ENCODE measurements at places on chromosomes 5 and 9.

DNA sequence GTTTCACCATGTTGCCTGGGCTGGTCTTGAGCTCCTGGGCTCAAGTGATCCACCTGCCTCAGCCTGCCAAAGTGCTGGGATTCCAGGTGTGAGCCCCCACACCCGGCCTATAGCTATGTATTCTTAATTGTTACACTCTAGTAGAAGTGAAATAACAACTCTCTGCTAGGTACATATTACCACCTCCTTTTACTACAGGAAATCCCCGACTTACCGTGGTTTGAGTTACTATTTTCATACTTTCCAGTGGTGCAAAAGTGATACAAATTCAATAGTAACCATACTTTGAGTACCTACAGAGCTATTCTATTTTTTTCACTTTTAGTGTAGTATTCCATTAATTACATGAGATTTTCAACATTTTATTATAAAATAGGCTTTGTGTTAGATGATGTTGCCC lies 719 bp downstream of the ARL14EPL start:
- no peak for DNase-seq

- no peak for DNase-seq
Measured at GRCh38 chr5:190366-191035, 794 bp upstream of the LRRC14B start.

DNA sequence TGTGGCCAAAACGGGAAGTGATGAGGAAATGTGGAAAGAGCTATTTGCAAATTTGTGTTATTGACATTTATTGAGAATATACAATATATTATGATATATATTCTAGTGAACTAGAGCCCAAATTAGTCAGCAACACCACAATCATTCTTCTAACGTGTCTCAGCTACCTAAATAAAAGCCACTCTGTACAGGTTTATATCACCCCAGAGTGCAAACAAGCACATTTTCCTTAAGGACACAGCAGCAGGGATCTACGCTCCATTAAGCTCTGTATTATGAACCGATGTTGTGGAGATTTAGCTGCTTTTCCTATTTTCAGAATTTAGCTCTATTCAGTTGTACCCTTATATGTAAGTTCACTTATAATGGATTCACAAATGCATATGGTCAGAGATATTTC lies 77.9 kb downstream of the CDH18 start:
- peak; percentile 22 for DNase-seq

GRCh38 chr5:58582019-58582802 lies 664 bp upstream of the RAB3C start:
- DNase-seq: peak; percentile 16

- DNase-seq: no peak
Measured at GRCh38 chr5:82655078-82655477, 376.9 kb upstream of the RPS23 start.

- no peak for DNase-seq
Measured at GRCh38 chr9:13239208-13239607, 40.3 kb downstream of the MPDZ start.

DNA sequence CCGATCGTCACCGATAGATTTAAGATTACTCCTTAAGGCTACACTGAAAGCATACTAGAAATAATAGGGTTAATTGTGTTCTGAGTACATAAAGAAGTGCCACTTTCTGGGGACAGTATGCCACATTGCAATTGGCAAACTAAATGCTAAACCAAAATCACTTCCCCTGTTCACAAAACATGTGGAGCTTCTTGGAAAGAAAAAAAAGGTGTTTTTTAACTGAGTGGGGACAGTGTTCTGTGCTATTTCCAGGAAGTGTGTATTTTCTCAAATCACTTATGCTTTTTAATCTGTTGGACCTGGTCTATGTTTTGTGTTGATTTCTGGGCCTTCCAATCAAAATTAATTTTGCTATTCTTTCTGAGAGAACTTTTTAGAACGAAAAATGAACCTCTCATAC lies 149.3 kb upstream of the MPDZ start:
- no peak for DNase-seq

DNA sequence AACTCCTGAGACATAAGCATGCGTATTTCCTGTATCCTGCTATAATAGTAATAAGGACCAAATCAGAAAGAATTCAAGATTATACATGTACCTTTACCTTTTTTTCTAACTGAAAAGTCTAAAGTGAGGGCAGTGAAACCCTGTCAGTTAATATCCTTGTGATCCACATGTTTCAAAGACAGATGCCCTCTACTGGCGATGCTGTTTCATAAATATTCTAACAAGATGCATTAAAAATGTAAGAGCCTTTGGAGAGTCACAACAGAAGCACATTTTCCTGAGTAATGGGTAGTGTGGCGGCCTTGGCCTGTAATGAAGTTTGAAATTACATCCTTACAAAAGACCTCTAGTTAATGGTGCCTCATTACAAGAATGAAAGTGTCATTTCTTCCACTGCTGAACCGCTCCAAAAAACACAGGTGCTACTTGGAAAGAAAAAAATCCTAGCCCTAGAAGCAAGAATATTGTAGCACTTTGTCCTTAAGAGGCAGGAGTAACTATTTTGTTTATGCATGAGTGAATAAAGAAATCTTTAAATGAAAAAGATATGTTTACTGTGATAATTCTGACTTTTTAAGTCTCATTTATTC lies 232.6 kb downstream of the EPB41L4A start:
- DNase-seq: peak; percentile 42

GRCh38 chr5:103800741-103801495 lies 238.3 kb upstream of the NUDT12 start:
- DNase-seq: no peak

- no peak for DNase-seq
Measured at GRCh38 chr9:86079865-86080469, 19.4 kb downstream of the GOLM1 start.

- DNase-seq: no peak
Measured at GRCh38 chr9:76866689-76867088, 39.2 kb downstream of the PRUNE2 start.

DNA sequence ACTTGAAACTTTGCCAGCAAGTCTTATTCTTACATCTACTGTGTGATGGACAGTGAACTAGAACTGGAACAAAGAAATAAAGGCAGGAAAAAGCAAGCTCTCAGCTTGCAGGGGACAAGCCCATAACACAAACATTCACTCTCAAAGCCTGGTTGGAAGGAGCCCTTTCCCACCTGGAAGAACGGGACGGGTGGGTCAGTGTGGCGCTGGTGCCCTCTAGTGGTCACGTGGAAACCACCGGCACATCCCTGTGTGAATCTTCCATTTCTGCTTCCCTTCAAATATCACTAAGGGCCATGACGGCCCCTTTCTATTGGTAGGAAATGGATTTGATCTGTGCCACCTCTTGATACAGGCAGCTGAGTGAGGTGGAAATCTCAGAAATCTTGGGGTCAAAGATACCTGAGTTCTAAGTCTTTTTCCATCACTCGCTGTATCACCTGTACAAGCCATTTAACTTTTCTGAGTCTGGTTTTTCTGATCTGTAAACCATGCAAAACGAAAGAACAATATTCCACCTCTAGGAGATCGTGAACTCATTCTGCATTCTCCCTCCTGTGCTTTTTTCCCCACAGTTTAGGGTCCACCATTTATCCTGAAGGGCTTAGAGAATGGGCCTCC lies 211.6 kb downstream of the MSX2 start:
- peak; percentile 17 for DNase-seq

GRCh38 chr5:133144245-133144981 lies 92.6 kb downstream of the HSPA4 start:
- no peak for DNase-seq

- no peak for DNase-seq
Measured at GRCh38 chr5:139273322-139273571, 20.3 kb upstream of the MATR3 start.

- no peak for DNase-seq
Measured at GRCh38 chr9:112059145-112059965, 115.7 kb downstream of the SUSD1 start.

- no peak for DNase-seq
Measured at GRCh38 chr5:178417391-178417811, 172.8 kb downstream of the COL23A1 start.

DNA sequence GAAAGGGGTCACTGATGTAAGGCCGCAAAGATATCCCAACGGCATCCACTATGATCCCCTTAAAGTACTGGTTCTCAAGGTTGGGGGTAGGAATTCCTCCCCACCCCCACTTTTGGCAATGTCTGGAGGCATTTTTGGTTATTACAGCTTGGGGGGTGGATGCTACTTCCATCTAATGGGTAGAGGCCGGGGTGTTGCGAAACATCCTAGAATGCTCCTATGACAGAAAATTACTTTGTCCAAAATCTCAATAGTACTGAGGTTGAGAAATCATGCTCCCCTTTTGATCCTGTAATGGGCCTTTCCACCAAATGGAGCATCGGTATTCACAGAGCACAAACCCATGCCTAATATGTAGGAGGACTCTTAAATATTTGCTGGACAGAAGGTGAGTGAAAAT lies 20.8 kb upstream of the TCERG1 start:
- no peak for DNase-seq

DNA sequence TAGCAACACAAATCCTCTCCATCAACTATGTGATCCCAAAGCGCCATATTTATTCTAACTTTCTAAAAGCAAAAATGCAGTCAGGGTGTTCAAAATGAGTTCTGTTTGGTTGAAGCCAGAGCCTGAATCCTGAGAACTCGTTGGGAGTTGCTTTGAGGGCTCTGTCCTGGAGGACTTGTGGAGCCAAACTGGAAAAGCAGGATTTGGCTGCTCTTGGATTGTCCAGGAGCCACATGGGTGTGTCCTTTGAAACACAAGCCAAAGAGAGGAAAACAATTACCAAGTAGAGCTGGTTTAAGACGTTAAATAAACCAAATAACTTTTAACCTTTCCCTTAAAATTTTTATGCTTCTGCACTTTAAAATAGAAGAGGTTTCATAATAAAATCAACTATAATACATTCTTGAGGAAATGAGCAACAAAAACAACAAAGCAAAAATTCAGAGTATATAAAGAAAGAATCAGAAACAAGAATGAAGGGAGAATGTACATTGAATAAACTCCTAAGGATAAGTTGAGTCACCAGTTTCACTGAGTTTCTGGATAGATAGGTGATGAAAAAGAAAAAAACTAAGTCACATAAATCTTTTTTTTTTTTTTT lies 13.5 kb downstream of the C5orf46 start:
- DNase-seq: no peak

- DNase-seq: no peak
Measured at GRCh38 chr5:176540476-176540899, 3.3 kb upstream of the RNF44 start.

GRCh38 chr9:4180907-4181605 lies 118.8 kb downstream of the GLIS3 start:
- no peak for DNase-seq

DNA sequence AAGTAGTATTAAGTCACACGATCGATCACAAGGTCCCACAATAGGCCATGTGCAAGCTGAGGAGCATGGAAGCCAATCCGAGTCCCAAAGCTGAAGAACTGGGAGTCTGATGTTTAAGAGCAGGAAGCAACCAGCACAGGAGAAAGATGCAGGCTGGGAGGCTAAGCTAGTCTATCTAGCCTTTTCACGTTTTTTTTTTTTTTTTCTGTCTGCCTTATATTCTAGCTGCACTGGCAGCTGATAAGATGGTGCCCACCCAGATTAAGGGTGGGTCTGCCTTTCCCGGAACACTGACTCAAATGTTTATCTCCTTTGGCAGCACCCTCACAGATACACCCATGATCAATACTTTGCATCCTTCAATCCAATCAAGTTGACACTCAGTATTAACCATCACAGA lies 6.5 kb downstream of the PPIP5K2 start:
- no peak for DNase-seq

GRCh38 chr9:128846680-128847030 lies 17.1 kb upstream of the SPOUT1 start:
- no peak for DNase-seq

- DNase-seq: no peak
Measured at GRCh38 chr5:157978061-157978460, 119.1 kb upstream of the CLINT1 start.

- no peak for DNase-seq
Measured at GRCh38 chr5:88666761-88667495, 216.1 kb downstream of the MEF2C start.

GRCh38 chr9:3343671-3344070 lies 182.1 kb downstream of the RFX3 start:
- no peak for DNase-seq

DNA sequence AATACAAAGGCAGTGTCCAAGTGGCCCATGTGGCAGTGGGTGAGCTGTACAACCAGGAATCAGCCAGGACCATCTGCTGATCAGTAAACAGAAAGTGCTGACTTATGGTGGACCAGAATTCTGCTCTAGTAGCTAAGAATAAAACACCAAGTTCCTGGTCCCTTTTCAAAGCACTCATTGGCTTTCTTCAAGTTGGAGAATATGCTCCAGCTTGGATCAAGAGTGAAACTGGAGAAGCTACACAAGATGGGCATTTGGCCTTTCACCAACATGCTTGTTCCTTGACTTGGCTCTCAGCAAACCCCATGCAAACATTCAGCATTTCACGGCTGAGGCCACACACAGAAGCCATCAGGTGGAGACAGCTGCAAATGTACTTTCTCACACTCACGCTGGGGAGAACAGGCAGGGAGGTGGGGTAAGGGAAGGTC lies 32.1 kb downstream of the MARCHF3 start:
- DNase-seq: no peak

DNA sequence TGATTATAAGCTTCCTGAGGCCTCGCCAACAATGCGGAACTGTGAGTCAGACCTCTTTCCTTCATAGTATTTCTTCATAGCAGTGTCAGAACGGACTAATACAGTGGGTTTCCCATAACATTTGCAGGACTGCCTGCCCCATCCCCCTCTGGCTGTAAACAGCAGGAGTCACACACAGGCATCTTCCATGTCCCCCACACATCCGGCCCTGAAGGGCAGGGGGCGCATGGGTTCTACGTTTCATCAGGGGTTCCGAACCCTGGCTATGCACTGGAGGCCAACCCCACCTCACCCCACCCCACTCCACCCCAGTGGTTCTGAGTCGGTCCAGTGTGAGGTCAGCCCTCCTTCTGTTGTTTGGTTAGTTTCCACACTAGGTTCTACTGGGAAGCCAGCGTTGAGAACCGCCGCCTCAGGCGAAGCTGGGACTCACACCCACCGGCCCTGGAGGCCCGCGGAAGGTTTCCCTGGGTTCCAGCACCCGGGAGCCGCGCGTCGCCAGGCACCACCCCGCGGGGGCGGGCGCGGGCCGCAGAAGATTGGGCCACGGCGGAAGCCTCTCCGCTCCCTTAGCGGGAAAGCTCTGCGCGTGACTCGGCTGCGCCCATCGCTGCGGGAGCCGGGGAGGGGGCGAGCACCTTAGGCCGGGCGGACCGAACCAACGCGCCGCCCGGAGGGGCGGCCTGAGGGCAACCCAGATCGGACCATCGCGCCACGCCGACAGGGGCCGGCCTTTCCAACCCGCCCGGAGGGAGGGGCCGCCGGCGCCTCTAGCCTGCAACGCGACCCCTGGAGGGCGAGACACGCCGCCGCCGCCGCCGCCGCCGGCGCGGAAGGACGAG lies at the start of gene RUSC2:
Gene RUSC2 (plus strand): TSS at position 799 of the 842 bp plus-strand sequence. CDS start 56,411 bp downstream, outside the sequence.
- DNase-seq: peak; percentile 65

DNA sequence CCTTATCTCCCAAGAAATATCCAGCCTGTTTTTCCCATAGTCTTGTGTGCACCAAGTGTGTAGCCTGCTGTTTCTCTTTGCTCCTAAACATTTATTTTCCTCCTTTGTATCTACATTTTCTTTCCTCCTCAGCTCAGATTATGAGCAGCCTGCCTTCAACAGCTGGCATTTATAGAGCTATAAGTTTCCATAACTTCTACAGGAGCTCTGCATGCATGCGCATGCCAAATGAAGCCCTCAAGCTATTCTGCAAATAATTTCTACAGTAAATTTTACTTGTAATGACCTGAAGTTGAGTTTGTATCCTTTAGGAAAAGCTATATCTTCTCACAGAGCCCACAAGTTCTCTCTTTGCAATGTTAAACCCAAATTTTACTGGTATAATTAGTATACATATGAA lies 699.5 kb downstream of the CETN3 start:
- no peak for DNase-seq

GRCh38 chr5:169272111-169272510 lies 28.8 kb downstream of the SLIT3 start:
- no peak for DNase-seq

Data from AML-193 (cell line).